ENCODE measurements at places on chromosomes 5 and 9.

DNA sequence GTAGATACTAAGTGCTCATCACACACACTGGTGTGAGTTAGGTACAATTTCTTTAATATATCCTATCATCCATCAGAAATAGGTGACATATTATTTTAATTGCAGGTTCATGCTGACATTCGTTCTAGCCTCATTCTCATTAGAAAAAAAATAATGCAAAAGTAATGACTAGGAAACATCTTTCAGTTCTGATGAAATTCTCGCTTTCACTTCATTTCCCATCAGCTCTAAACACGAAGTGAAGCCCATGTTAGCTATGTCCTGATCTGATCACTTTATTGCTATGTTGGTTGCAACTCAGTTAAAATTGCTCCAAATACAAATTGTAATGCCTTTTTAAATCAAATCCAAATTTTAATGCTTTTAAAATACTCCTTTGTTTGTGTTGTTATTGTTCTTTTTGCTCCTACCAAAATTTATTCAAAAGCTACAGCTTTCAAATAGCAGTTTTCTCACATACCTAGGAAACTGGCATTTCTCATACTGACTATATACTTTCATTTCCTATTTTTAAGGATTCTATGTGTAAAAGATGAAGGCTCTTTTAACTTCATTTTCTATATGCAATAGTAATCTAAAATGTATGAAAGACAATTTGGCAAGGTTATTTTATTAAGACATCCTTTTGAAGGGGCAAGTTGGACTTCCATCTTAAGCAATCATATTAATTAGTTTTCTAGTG, 1237.8 kb upstream of the ACO1 start:
- no peak for DNase-seq

GRCh38 chr5:65364907-65365306, 116.8 kb downstream of the ADAMTS6 start:
- no peak for DNase-seq

DNA sequence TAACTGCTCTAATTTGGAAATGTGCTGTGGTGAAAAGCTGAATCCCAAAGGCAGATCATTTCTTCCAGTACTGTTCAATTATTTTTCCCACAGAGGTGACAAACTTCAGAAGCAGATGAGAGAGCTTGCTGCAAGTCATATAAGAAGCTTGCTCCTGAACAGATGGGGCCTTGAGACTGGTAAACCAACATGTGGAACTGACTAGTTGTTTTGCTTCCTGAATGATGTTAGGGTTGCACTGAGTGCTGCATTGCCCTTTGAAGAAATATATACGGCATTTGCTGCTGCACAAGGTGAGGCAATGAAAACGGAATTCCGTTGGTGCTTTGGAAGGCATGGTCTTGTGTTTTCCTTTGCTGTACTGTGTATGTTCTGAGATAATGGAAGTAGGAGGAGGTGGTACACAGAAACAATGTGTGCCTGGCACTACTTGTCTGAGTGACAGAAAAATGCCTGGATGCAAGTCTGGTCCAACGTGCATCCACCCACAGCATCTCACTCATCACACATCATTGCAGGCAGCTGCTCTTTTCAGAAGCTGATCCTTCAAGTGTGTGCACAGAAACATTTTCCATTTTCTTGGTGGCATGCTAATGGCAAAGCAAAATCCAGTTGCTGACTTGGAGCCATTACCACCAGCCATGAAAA, 76.9 kb downstream of the ANKH start:
- no peak for DNase-seq

- DNase-seq: peak; percentile 56
Measured at GRCh38 chr5:28499766-28500290, 1461.4 kb upstream of the CDH9 start.

GRCh38 chr9:36543916-36544315, 28.8 kb upstream of the MELK start:
- no peak for DNase-seq

- DNase-seq: peak; percentile 4
Measured at GRCh38 chr5:159324102-159324755, 6.1 kb downstream of the IL12B start.

DNA sequence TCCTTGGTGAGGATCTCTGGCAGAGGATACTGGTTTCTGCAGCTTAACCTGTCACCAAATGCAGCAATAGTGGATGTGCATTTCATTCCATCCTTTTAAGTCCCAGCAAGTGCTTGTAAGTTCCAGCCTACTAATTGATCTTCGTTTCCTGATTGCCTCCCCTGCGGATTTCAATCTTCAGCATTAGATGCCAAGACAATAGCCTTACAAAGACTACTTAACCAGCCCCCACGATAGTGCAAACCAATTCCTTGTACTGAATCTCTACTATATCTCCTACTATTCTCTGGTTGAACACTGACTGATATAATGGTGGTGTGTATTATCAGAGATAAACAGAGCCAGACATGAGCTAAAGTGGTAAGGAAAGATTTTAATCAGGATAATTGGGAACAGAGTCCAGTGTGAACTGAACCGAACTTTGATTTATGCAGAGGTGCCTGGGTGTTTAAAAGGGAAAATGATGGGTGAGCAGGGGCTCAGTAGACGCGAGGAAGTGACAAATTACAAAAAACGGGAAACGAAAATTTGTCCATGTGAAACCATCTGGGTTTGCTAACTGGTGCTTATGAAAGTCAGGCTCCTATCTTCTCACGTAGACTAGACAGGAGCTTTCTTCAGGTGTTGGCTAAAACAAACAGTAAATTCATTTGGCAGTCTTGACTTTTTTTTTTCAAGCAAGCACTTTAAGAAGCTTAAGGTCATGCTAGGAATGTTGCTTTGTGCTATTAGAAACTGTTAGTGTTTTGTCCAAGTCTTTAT, 106.9 kb upstream of the ST8SIA4 start:
- DNase-seq: no peak

GRCh38 chr5:317086-317811, 4.3 kb upstream of the AHRR start:
- peak; percentile 7 for DNase-seq

- no peak for DNase-seq
Measured at GRCh38 chr5:135134691-135135381, 100.8 kb upstream of the PITX1 start.

DNA sequence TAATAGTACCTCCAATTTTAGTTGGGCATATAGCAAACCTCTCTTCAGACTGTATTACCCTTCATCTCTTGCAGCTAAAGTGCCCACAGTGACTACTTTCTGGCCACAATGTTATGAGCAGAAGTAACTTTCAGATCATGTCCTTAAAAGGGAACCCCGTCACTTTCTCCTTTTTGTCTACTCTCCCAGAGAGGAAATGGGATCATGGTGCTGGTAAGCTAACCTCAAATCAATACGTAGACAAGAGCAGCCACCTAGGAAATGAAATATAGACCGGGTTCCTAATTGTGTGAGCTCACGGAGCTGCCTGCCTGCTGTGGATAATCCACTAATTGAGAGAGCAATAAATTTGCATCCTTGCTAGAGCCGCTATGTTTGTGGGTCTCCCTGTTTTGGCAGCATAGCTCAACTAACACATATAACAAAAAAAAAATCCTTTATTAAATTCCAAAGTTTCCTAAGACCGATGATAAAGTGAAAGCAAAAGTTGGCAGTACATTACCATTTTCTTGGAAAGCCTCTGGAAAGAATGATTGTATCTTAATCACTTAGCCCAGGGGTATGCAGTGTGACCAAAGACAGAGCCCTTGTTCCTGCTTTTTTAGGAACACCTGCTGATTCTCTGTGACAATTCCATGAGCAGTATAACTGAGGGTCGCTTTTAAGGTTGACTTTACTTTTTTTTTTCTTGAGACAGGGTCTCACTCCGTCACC, 5.6 kb upstream of the IL7R start:
- no peak for DNase-seq

DNA sequence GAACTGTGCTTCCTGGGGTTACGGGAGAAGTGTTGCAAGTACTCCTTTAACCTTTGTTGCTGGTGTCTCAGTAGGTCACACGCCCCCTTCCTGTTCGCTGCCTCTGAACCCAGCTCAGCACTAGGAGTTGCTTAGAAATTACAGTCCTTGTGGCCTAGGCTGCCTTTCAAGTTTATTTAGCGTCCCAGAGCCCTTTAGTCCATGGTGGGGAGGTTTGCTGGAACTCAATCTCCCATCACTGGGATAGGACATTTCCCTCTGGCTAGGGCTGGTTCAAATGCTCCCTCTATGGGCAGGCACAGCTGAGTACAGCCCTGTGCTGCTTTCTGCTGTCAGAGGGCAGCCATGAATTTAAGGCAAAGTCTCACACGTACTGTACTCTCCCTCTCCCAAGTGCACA, 4.7 kb downstream of the IFNA8 start:
- no peak for DNase-seq

GRCh38 chr5:16152601-16153568, 26.7 kb downstream of the MARCHF11 start:
- no peak for DNase-seq

GRCh38 chr9:121463026-121463807, 36.4 kb downstream of the GGTA1 start:
- peak; percentile 1 for DNase-seq

DNA sequence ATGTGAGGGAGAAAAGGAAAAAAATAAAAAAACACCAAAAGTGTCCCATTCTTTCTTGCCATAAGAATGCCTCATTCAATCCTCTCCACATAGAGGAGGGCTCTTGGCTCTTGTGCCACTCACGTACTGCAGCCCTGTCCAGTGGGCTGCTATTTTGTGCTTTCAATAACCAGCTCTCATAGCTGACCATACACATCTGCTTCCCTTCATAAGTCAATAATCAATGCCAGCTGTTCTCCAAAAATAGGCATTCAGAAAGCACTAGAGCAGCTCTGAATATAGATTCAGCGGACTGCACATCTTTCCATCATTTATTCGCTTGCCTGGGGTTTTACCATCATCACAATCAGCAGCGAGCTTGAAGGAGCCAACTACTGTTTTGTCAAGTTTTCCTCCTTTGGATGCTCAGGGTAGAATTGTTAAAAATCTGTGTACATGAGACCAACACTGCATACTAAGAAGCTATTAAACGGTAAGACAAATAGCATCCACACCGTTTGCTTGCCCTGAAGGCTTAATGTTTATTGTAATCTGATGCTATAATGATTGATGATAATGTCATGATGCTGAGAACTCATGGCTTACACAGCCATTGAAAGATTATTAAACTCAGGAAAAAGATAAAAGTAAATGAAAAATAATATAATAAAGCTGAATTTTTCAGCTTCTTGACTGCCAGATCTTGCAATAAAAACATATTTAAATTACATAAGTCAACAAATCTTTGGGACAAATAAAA, 80.0 kb downstream of the OXCT1 start:
- DNase-seq: no peak

GRCh38 chr9:124342402-124342775, 72.9 kb downstream of the PSMB7 start:
- no peak for DNase-seq

DNA sequence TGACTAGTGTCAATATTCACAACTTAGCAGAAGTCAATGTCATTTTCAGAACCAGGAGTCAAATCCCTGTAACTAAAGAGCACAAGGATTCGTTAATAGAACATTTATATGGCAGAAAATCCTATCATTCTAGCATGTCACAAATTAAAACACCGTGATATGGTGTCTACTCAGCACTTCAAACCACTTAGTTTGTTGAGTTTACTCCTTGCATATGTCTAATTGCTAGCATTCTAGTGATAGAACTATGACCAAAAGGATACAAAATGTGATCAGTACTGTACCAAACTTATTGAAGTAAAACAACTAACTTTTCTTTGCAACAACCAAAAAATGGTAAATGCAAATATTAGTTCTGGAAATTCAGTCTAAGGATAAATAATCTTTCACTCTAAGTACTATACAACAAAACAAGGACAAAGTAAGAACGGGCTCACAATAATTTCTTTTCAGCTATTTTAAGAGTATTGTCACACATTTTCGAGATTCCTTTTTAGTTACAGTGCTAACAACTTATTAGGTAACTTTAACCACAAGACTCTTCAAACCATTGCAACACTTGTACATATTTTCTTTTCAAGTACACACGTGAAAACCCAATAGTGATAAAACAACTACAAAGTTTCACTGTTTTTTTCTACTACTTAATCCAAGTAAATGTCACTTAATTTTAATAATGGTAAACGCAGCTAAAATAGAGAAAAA, 845.2 kb upstream of the CDH10 start:
- DNase-seq: no peak

GRCh38 chr5:56071470-56071869, 76.7 kb upstream of the IL6ST start:
- no peak for DNase-seq

GRCh38 chr5:37248421-37248969, 681 bp downstream of the CPLANE1 start:
- DNase-seq: no peak

DNA sequence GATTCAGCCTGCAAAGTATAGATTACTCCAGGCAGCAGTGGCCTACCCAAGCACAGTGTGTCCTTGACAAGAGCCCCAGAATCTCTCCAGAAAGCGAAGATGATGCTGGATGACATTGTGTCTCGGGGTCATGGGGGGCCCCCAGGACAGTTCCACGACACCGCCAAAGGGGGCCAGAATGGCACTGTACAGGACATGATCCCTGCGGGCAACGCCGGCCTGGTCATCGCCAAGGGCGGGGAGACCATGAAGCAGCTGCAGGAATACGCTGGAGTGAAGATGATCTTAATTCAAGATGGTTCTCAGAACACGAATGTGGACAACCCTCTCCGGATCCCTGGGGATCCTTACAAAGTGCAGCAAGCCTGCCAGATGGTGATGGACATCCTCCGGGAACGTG, 107.0 kb upstream of the MTAP start:
- no peak for DNase-seq

DNA sequence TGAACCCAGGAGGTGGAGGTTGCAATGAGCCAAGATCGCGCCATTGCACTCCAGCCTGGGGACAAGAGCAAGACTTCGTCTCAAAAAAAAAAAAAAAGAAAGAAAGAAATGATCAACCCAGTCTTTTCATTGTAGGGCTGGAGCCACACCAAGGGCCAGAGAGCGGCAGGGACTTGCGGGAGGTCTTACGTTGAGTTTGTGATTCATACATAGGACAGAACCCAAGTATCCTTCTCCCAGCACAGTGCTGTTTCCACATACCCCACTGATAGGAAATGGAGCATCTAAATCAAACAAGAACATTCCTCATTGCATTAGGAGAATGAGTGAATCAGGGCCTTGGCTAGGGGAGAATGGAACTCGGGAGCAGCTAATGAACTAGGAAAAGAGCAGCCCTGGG, 3.5 kb upstream of the TNIP1 start:
- no peak for DNase-seq
